ENCODE measurements at places on chromosomes 5 and 9.

DNA sequence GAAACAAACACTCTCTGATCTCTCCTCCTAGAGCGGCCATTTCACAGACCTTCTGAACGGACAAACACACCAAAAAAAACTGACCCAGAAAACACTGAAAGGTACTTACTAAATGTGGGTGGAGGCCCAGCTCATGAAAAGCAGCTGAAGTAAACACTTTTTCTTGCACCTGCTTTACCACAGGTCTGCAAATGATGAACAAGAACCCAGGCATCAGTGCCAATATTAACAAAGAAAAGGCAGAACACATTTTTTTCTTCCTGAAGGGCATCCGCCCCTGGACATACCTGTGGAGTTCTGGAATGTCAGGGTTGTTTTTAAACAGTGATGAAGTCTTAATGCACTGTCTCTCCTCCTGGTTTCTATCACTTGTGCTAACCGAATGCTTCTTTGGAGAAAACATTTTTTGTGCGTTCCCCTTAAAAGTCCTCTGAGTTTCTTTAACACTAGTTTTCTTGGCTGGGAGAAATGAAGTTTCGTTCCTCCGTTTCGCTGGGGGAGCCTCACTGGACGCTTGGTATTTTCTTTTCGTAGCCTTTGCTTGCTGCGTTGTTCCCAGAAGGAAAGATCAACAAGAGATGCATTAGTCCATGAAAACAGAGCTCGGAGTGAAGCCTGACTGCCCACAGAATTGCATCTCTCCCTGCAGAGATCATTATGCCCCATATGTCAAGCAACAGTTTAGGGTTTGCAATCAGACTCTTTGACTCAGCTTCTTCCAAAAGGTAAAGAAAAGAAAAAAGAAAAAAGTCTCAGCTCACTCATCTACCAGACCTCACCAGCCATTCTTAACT, 7.4 kb downstream of the DDX31 start:
- DNase-seq: no peak

GRCh38 chr5:6902597-6902996, 189.4 kb downstream of the TENT4A start:
- no peak for DNase-seq

- no peak for DNase-seq
Observed at GRCh38 chr9:32603914-32604852, 31.2 kb upstream of the NDUFB6 start.

DNA sequence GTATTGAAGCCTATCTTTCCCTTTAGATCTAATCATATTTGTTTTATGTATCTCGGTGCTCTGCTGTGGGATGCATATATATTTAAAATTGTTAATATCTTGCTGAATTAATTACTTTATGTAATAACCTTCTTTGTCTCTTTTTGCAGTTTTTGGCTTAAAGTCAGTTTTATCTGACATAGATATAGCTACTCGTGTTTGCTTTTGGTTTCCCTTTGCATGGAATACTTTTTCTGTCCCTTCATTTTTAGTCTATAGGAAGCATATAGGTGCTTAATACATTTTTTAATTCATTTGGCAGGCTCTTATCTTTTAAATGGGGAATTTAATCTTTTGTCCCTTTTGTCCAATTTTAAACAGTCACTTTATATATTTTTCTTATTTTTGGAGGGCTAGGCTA, 360.6 kb upstream of the PRR16 start:
- no peak for DNase-seq

GRCh38 chr5:87127956-87128687, 139.6 kb upstream of the RASA1 start:
- peak; percentile 42 for DNase-seq

DNA sequence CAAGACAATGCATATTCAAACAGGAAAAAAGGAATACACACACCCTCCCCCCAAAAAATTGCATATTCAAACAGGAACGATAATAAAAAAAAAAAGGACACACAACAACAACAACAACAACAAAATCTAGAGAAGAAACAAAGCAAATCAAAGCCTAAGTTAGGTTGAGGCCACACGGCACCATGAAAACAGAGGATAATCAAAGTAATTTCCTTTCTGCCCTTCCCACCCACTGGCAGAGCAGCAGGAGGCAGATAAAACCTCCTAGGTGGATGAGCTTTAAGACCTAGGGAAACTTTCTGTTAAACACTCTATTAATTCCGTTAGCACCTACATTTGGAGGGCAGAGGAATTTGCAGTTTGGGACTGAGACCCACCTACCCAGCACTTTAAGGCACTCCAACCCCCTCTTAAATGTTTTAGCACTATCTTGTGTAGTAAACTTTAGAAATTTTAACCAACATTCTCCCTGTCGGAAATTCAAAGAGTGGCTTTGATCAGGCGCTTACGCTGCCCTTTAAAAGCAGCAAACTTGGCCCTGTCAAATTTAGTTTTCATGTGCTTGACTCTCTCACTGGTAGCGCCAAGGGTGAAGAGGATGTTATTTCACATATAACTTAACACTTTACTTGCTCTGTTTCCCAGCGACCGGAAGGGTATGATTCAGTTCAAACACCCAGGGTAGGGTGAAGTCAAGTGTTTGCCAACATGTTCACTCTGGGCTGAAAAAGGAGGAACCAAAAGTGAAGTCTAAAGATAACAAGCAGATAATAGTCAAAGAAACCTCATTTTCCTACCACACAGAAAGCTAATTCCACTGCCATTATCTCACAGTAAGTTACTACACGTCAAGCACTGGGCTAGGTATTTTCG, 9.2 kb downstream of the ENC1 start:
- peak; percentile 57 for DNase-seq

- no peak for DNase-seq
Observed at GRCh38 chr5:33306758-33307157, 134.0 kb upstream of the TARS1 start.

DNA sequence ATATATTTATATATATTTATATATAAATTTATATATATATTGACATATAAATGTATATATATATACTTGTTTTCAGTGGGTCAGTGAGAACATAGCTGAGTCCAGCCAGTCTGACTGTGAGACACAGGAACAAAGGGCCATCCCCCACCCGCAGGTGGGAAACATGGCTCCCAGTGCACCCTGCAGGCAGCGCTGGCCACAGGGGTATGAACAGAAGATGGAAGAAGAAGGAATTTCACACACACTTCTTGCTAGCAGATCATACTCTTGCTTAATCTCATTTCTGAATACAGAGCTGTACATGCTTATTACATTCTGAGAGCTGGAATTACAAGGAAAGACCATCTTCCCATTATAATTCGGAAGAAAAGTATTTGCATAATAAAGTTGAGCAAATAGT, 595.4 kb downstream of the IRX1 start:
- DNase-seq: no peak

- no peak for DNase-seq
Observed at GRCh38 chr5:55668356-55668755, 43.8 kb downstream of the SLC38A9 start.

DNA sequence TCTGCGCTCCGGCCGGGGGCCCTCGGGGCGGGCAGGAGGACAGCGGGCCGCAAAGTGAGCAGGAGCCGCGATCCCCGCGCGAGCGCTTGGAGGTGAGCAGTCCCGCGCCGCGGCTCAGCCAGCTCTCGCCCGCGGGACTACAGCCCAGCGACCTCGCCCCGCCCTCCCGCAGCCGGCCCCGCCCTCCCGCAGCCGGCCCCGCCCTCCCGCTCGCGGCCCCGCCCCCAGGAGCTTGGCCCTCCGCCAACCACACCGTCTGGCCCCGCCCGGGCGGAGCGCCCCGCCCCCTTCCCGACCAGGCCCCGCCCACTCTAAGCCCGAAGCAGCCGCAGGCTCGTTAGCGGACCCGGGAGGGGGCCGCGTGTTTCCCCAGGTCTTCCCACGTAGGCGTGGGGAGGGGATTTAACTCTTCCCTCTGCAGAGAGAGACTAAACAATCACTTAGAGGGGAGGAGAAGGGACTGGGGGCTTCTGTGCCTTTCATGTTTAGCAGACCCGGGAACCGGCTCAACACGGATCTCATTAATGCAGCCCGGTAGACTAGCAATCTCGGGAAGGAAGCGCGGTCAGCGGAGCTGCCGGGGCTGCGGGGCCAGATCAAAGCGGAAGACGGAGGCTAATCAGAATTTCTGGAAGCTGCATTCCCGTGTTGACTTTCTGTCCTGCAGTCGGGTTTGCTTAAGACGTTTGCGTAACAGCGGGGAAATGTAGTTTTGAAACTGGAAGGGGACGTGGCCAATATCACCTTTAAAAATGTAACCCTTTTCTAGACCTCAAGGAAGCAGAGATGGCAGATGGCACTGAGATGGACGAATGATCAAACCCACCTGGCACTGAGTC, at the start of gene MYO10:
Gene MYO10, minus strand, starts transcription at position 139 of the 839 bp plus-strand sequence. CDS start 480 bp downstream, outside the sequence.
- peak; percentile 43 for DNase-seq

- no peak for DNase-seq
Observed at GRCh38 chr9:33414889-33415500, 12.6 kb upstream of the AQP7 start.

DNA sequence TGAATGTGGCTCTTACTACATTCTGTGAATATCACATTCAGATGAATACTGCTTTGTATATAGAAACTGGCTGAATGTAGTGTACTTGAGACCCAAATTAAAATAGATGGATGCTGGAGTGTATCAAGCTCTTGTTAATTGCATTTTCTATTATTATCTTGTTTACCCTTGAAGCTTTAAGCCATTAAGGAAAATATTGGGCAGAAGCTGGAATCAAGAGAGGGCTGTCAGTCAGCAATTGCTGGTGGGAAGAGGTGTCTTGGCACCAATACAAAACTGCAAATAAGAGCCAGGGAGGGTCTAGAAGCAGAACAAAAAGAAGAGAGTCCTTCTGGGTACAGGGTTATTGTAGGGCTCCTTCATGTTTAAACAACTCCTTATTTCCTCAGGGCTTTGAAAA, 38.8 kb downstream of the MUSK start:
- DNase-seq: no peak

- DNase-seq: no peak
Observed at GRCh38 chr5:68838157-68838718, 255.6 kb upstream of the SLC30A5 start.

DNA sequence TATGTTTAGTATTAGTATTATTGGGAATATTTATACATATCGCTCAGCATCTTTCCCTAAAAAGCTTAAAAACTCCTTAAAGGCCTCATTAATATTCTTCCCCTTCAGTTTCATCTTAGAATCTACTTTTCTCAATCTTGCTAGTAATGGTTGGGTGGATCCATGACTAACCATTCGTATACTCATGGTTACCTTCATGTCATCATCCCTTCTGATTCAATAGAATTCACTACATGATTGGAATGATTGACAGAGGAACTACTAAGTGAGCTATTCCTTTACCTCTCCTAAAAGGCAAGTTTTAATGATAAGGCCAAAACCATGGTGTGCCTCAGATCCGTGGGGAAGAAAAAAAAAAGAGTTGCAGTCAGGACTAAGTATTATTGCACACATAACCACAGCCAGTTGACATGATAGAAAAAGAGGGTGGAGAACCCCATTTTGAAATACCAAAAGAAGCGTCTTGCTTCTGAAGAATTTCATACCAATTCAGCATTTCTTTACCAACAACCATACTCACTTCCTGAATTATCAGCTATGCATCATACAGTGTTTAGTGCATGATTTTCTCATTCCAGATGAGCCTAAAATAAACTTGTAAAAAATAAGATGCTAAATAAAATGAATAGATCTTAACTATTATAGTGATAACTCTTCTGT, 624.6 kb downstream of the PDE4D start:
- no peak for DNase-seq

DNA sequence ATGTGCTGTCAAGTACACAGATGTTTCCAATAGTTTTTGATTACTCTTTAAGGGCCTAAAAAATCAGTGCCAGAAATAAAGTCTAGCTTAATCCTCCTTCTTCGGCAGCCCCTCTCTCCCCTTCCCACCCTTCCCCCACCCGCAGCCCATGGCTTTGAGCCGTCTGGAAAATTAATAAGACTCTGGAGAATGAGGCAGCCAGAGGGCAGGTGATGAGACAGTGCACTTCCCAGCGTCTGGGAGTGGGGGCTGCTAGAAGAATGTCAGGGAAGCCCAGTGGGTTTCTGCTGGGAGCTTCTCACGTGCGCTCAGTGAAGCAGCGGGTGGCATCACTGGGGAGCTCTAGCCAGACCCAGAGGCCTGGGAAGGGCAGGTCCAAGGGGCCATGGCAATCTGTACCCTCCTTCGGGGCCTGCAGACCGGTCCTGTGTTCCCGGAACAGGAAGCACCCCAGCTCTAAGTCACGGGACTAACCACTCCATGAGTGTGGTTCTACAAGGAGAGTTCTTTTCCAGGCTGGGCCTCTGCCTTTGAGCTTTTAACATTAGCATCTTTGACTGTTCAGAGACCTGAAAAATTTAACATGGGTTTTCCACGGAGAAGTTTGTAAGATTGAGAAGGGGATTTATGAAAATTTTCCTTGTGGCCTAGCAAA, 164.8 kb upstream of the OTULINL start:
- no peak for DNase-seq

- DNase-seq: no peak
Observed at GRCh38 chr5:98911280-98912040, 17.3 kb downstream of the CHD1 start.

- no peak for DNase-seq
Observed at GRCh38 chr9:70106571-70106970, 62.9 kb downstream of the MAMDC2 start.

DNA sequence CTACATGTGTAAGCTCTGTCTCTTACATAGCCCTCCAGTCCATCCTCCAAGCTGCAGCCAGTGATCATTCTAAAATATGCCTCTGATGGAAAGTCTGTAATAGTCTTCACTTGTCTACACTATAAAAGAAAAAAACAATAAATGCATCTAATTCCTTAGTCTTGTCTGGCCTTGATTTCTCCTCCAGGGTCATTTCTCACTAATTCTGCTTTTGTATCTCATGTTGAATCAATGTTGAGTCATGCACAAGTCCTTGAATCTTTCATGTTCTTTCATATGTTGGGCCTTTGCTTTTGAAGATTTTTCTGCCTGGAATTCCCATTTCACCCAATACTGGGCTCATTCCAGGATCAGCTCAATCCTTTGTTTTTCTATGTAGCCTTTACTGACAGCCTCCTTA, 121.1 kb upstream of the TRIM32 start:
- DNase-seq: no peak

GRCh38 chr9:33107762-33108161, 31.3 kb upstream of the SMU1 start:
- DNase-seq: no peak

- DNase-seq: peak; percentile 39
Observed at GRCh38 chr5:177312649-177313181, 1.0 kb upstream of the MXD3 start.

GRCh38 chr5:122896598-122897282, 51.3 kb downstream of the SNX24 start:
- no peak for DNase-seq

- no peak for DNase-seq
Observed at GRCh38 chr5:32831624-32832023, 120.5 kb downstream of the NPR3 start.
